ENCODE measurements at places on chromosomes 13 and 19. TPM values are rescaled to one million over a fixed set of nuclear protein-coding genes. Genes with fewer than 3 reads are reported as not detected.

BRCA2 gene
- polyA plus RNA-seq = 3.4 TPM

SPACA4 gene
- polyA plus RNA-seq = 0.12 TPM

LHB gene
- not detected for polyA plus RNA-seq

DLEU7 gene
- not detected for polyA plus RNA-seq

CCDC169 gene
- polyA plus RNA-seq = 1.7 TPM

ZNF256 gene
- 1.7 TPM for polyA plus RNA-seq

DNA sequence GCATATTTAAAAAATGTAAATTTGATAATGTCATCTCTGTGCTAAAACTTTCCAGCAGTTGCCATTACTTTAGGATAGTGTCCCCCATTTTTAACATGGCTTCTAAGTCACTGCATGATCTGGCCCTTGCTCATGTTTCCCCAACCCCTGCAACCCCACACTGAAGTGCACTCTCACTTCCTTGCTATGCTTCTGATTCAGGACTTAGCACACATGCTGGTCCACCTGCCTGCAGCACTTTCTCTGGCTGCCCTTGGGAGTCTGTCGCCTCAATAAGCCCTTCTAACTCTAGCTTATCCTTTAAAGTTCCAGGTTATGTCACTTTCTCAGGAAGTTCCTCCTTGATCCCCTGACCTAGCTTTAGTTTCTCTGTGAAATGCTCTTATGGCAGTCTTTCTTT, 241.0 kb downstream of the POSTN start:
- DNase-seq = no peak

GRCh38 chr13:63351533-63351932, 1935.9 kb upstream of the PCDH20 start:
- DNase-seq = no peak

DNA sequence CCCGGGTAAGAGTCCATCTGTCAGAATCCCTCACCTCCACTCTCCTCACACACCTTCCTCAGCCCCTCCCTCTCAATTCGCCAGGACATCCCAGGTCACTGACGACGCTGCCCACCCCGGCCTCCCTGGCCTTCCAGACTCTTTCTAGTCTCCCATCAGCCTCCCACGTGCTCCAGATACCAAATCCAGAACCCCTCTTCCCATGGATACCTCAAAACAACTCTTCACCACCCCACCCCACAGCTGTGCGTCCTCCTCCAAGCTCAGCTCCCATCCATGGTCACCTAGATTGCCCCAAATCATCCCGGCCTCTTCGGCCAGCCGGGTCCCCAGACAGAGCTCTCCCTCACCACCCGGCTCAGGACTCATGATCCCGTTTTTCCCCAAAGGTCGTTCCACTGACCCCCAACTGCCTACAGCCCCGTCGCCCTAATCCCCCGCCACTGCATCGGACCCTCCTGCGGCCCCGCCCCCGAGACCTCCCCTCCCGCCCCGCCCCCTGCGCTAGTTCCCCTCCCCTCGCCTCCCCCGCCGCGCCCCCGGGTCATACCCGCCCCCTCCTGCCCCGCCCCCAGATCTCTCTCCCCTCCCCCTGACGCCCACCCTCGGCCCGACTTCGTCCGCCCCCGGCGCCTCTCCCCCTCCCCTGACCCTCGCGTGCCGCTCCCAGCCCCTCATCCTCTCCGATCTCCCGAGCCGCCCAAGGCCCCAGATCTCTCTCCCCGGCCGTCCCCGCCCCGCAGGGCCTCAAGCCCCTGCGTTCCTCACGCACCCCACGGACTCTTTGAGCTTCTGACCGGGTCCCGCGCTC, 546 bp downstream of the UBXN6 start:
- peak; percentile 35 for DNase-seq

DNA sequence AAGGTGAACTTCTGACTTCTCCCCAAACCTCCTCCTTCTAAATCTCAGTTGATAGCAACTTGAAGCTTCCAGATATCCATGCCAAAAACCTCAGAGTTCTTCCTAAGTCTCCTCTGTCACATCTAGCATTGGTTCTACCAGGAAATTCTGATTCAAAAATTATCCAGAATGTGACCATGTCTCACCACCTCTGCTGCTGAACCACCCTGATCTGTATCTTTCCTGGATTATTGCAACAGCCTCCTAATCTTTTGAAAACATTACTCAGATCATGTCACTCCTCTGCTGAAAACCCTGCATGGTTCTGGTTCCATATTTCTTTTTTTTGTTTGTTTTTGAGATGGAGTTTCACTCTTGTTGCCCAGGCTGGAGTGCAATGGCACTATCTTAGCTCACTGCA, 78.7 kb upstream of the TNFSF11 start:
- no peak for DNase-seq

- no peak for DNase-seq
Measured at GRCh38 chr19:48244281-48244680, 11.4 kb downstream of the CARD8 start.

DNA sequence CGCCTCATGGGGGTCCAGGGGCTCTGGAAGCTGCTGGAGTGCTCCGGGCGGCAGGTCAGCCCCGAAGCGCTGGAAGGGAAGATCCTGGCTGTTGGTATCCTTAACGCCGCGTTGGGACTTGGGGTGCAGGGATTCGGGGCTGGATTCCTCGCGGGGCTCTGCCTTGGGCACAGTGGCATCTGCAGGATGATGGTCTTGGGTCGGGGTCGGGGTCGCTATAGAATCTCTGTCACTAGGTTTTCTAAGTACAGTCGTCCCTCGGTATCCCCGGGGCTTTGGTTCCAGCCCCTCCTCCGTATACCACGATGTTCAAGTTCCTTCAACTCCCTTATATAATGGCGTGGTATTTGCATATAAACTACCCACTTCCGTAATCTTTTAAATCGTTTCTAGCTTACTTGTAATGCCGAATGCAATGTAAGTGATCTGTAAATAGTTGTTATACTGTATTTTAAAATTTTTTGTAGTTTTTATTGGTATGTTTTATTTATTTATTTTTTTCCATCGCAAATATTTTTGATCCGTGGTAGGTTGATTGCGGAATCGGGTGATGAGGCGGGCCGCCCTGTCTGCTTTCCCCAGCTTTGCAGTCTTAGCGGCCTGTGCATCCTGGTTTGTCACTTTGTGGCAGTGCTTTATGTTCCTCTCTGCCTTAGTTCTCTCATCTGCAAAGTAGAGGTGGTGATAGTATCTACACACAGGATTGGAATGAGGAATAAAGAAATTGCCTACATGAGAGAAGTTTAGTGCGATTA, 606 bp downstream of the ERCC5 start:
- peak; percentile 21 for DNase-seq

- no peak for DNase-seq
Measured at GRCh38 chr19:28294395-28294794, 918.6 kb downstream of the UQCRFS1 start.

DNA sequence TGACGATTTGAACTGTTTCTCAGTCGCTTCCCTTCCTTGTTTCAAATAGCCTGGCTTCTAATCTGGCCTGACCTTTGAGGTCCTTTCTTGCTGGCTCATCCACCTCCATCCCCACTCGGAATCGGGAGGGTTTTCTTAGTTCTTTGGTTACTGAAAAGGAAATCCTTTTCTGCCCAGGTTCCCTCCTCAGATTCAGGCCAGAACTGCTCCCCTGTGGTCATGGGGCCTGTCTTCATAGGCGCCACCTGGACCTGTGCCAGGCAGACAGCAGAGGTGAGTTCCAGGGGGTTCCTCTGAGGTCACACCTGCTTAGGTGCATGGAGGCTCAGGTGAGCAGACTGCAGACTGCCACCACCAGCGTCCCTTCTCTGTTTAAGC, 62.4 kb downstream of the AKAP11 start:
- no peak for DNase-seq

DNA sequence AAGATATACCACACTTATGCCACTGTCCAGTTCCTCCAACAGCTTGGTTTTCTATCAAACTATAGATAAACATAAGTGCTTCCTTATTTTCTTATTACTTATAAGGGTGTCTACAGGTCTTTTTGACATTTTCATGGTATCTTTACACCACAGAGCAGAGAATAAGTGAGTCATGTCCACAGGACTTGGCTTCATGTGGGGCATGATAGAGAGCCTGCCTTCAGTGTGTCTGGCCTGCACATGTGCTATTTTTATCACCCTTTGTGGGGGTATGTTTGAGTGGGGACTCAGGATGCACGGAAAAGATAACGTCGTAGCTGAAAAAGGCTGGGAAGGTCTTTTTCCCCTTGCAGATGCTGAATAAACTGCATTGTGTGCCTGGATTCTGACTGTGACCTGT, 8.1 kb upstream of the STOML3 start:
- DNase-seq = no peak

DNA sequence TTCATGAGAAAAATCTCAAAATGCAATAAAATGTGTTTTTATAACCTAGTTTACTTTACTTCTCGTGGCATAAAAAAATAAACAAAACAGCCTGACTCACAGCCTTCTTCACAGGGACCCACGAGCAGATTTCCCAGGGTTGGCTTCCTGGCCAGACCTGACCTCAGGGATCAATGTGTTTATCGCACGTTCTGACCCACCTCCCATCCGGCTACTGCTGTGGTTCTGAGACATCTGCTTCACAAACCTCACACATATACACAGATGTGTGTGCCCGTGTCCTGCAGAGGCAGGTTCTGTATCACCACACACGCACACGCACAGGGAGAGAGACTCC, 118.3 kb downstream of the COL4A2 start:
- no peak for DNase-seq

GRCh38 chr19:56026769-56027168, 40.2 kb downstream of the NLRP5 start:
- no peak for DNase-seq
